AG08396 (cell line): ENCODE measurements at places on chromosomes 1 and 21.

GRCh38 chr1:208131621-208132286, 112.4 kb downstream of the PLXNA2 start:
- no peak for DNase-seq

- no peak for DNase-seq
Measured at GRCh38 chr1:8482979-8483381, 165.1 kb downstream of the SLC45A1 start.

DNA sequence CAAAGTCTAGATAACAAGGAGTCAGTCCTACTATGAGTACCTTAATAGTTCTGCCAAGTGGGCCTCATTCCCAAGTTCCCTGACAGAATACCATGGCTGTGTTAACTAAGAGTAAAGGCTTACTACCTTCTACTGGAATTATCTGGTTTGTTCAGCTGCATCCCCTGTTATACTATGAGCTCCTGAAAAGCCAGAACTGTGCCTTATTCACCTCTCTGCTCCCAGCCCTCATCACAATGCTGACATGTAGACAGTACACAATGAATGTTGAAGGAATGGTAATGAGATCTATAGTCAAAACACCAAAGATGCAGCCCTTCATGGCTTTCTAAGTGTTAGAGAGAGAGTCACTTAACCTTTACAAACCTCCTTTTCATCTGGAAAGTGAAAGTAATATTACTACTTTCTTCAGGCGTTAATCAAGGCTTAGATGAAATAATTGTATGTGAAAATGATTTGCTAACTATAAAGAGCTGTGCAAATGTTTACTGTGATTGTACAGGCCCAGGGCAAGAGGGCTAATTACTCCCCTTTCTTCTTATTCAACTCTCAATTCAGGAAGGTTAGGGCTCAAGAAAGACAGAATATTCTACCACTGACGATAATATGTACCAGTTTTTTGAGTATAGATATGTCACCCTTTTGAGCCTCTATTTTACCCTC, 70.3 kb upstream of the MROH9 start:
- no peak for DNase-seq

- DNase-seq, result no peak
Measured at GRCh38 chr1:116462722-116463121, 89.7 kb downstream of the ATP1A1 start.
